ENCODE measurements at places on chromosomes 2 and 18.

DNA sequence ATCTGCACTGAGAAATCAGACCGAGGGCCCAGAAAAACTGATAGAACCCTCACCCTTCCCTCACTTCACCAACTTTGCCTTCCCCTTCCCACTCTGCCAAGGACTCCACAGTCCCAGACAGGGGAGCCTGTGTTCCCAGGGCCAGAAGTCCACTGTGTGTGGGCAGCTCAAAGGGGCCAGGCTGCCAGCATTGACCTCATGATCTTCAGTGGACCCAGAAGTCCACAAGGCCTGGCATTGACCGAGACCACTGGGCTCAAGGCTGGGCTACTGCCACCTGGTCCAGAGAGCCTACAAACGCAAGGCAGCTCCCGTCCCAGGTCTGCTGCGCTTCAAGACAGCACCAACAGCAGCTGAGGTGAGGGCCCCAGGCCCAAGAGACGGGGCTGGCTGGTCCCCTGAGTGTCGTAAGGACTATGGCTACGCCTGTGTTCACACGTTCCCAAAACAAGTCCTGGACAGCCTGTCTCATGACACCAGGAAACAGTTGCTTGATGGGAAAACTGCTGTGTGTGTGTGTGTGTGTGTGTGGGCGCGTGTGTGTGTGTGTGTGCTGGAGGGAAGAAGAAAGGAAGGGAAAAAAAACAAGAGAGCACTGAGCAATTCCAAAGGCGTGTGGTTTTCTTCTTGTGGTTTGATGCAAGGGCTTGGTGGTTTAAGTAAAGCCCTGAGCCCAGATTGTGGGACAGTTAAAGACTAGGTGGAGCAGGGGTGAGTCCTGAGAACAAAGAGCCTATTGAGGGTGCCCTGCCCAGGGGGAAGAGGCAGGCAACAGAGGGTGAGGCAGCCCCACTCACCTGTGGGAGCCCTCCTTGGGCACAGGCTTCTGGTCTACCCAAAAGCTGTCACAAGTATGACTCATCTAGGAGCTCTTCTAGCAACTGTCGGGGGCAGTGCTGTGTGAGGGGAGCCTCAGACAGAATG is 46.6 kb upstream of the ZBTB7C start:
- peak; percentile 38 for DNase-seq

- no peak for DNase-seq
These were observed 58.3 kb downstream of the MTCL1 start for GRCh38 chr18:8763611-8764010.

GRCh38 chr2:31397094-31397493 is 17.4 kb downstream of the XDH start:
- DNase-seq = no peak

DNA sequence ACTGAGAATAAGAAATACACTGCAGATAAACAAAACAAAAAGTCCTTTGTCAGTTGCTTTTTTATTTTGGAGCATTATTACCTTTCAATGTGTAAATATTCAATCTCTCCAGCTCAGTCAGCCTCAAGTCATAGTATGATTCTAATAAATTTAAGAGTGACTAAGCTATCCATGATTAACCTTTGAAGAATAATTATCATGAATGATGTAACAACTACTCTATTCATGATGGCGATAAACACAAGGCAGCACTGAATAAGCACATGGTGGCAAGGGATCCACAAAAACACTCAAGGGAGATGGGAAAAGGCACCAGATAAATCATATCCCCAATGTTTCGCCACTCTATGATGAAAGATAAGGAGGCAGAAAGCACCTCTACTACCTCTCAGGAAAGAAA is 67.0 kb downstream of the MAP4K3 start:
- DNase-seq = no peak

DNA sequence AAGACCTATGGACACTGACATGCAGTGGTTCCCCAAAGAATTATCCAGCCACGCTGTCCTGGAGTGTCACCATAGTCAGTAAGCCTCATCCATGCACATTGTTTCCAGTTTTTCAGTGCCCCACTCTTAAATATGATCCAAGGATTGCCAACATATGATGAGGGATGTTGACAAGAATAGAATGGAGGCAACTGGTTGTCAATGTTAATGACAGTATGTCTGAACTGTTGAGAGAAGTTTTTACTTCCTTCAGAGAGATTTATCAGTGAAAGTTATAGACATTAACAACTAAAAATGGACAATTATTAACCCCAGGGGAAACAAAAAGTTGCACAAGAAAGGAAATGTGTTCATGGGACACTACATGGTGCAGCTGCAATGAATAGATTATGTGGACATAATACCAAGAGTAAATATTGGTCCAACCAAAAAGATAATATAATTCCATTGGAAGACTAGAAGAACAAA is 69.9 kb downstream of the CYP26B1 start:
- no peak for DNase-seq

- no peak for DNase-seq
These were observed 1947.6 kb upstream of the CELF4 start for GRCh38 chr18:39513186-39513585.

DNA sequence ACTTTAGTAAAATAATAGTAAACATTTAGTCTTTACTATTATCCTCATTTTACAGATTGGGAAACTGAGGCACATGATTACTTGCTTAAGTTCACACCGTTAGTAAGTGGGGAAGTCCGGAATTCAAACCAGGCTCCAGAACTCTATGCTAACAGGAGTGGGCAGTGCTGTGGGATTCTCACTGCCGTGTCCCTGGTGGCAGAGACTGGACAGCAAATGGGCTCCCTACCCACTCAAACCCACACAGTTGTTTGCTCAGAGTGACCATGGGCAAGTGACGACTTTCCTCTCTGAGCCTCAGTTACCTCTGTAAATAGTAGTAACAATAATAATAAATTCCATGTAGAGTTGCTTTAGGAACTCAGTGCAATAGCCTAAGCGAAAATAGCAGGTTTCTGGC is 24.0 kb downstream of the MAIP1 start:
- no peak for DNase-seq

DNA sequence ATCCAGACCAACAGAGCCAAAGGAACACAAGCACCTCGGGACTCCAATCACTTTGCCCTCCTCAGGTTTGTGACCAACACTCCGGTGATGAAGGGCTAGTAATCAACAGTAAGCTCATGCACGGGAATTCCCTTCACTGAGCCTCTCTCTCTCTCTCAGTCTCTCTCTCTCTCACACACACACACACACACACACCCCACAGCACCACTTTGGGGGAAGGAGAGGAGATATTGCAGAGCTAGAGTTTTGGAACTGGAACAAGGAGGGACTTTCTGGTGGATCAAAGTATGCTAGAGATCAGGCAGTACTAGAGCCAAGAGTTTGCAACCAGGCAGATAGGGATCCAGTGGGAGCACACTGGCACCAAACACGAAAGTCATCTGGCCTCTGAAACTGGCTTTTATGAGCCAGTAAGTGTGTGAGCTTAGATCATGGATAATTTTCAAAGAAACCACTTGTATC is 98.7 kb downstream of the ANKRD44 start:
- DNase-seq = peak; percentile 62

- DNase-seq = no peak
These were observed 119.9 kb upstream of the RND3 start for GRCh38 chr2:150607390-150607811.

Measured in activated CD4-positive, alpha-beta T cell treated with anti-CD3 and anti-CD28 coated beads, Interleukin-10, Interleukin-2, amounts not matched to agents 100 ng/mL and 50 ng/mL, durations not matched to agents 16 hours and 8 hours (primary cell).